Activated naive CD8-positive, alpha-beta T cell treated with anti-CD3 and anti-CD28 coated beads, Interleukin-2, amount 50 U/mL, for 16 hours (primary cell): ENCODE measurements at places on chromosomes 1 and 21.

GRCh38 chr1:59128239-59128736 is 168.6 kb upstream of the FGGY start:
- DNase-seq = no peak

GRCh38 chr1:225598847-225599246 is 54.1 kb downstream of the ENAH start:
- DNase-seq = no peak

GRCh38 chr1:98066911-98067310 is 146.1 kb upstream of the DPYD start:
- no peak for DNase-seq

GRCh38 chr21:34675871-34676270 is 7.1 kb downstream of the CLIC6 start:
- no peak for DNase-seq

DNA sequence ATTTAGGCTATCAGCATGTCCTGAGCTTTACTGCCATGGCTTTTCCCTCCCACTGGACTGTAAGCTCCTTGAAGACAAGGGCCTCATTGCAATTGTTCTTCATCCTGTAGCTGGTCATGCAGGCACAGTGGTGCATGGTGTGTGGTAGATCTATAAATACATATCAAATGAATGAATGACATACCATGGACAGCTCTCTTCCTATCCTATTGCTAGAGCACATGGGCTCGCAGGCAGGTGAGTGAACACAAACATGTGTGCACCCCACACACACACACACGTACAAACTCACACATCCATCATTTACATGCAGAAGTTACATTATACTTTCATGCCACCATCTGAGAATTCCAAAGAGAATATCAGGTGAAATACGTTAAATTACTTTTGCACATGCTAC is 172.9 kb upstream of the RUNX1 start:
- DNase-seq = no peak
